ENCODE measurements at places on chromosomes 13 and 19.
A peak's percentile ranks its signal among the peaks of the same experiment; 100 is the strongest.

- DNase-seq = no peak
Measured at GRCh38 chr13:106291006-106291405, 244.5 kb downstream of the EFNB2 start.

DNA sequence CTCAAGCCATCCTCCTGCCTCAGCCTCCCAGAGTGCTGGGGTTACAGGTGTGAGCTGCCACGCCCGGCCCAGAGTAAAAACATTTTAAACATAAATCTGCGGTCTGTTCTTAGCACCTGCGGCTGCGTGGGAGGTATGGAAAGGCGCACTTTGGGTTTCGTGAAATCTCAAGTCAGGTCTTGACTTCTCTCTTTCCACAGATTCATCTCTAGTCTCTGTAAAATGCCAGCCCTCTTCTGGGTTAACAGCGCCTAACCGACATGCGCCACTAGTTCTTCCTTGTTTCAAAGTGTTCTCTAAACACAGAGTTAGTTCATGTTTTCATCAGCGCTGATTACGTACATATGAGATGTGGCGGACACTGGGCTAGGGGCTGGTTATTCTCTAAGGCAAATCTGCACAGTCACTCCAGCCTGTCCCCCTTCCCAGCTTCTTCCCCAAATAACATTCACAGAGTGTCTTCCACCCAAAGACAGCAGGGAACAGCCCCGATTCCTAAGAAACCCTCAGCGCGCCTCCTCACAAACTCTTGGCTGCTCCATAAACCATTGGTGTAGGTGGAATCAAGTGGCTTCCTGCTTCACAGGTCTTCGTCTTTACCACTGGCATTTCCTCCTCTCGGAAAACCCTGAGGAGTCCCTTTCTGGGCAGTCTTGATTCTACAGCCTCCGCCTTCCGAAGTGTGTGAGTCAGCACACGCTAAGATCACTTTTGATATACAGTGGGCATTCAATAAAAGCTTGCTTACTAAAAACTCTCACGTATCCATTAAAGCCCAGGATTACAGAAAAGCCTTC lies 1.4 kb downstream of the PARP4 start:
- DNase-seq = peak; percentile 7

DNA sequence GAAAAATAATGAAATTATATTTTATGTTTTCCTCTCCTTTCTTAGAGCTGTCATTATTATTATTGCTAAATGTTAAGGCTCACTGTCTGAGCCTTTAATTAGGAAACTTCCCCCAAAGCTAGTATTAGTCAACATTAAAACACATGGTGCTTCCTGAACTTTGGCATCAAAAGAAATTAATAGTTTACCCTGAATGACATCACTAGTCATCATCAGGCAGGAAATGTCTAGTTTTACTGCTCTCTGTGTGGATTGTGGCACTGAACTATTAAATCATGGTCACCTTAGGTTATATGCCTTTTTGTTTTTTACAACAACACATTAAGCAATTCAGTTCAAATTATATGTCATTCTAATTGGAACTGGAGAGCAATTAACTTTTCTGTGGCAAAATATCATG lies 595.5 kb downstream of the SLITRK1 start:
- no peak for DNase-seq

- no peak for DNase-seq
Measured at GRCh38 chr19:14580623-14581237, 2.2 kb upstream of the CLEC17A start.

DNA sequence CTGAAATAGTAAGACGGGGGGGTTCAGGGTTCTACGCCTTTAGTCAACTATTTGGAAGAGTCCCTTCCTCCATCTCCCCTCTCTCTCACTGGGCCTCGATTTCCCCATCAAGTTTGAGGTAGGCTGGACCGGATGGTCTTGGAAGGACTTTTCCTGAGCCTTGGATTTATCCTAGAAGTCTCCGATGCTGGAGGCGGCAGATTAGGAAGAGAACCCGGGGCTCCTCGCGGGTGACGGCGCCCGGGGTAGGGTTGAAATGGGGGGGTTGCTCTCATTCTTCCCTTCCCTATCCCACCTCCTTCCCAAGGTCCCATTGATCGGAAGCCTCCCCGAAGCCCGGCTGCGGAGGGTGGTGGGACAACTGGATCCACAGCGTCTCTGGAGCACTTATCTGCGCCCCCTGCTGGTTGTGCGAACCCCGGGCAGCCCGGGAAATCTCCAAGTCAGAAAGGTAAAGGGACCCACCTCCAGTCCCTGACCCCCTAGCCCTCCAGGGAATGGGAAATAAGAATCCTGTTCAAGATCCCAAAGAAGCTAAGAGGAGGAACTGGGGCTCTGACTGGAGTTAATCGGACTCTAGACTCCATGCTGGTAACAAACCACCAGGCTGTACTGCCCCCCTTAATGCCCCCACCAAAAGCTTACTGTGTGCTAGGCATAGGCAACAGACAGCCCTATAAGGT lies 781 bp downstream of the QPCTL start:
- DNase-seq = peak; percentile 48

DNA sequence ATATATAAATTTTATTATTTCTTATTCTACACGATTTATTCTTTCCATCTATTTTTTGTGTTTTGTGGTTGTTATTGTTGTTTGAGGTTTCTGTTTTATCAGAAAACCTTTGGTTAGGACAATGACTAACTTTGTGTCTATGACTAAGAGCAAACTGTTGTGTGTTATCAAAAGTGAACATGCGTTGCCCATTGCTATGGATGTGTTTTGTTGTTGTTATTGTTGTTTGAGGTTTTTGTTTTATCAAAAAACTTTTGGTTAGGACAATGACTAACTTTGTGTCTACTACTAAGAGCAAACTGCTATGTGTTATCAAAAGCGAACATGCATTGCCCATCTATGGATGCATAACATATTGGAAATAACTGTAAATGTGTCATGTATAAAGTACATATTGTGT lies 692.3 kb downstream of the SLITRK1 start:
- DNase-seq = no peak

GRCh38 chr13:71079638-71080037 lies 787.4 kb downstream of the DACH1 start:
- DNase-seq = no peak

- no peak for DNase-seq
Measured at GRCh38 chr19:38974624-38975213, 823 bp downstream of the FBXO17 start.

DNA sequence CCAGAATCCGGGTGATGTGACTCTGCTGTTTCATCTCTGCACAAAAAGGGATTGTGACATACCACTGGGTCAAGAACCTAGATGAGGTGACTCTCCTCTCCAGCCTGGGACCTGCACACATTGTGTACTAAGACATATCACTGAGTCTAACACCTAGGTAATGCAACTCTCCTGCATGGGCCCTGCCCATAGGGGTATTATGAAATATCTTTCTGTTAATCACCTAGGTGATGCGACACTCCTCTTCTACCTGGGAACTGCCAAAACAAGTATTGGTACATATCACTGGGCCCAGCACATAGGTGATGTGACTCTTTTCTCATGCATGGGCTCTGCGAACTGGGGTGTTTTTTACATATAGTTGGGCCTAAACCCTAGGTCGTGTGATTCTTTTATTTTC lies 35.5 kb upstream of the ZNF254 start:
- DNase-seq = no peak

GRCh38 chr13:19597523-19597922 lies 35.9 kb upstream of the MPHOSPH8 start:
- no peak for DNase-seq

DNA sequence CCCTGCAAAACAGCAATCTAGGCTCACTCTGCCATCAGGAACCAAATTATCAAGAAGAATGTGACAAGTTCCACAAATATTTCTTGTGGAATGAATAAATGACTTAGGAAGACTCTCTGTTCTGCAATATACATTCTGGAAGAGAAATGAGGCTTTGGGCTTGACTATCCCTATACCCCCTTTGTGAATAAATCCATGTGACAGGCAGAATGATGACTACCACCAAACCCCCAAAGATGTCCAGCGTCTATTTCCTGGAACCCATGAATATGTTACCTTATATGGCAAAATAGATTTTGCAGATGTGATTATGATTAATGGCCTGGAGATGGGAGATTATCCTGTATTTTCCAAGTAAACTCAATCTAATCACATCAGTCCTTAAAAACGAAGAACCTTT lies 139.3 kb downstream of the ENOX1 start:
- no peak for DNase-seq

GRCh38 chr13:23966691-23967615 lies 69.7 kb upstream of the C1QTNF9B start:
- DNase-seq = no peak

DNA sequence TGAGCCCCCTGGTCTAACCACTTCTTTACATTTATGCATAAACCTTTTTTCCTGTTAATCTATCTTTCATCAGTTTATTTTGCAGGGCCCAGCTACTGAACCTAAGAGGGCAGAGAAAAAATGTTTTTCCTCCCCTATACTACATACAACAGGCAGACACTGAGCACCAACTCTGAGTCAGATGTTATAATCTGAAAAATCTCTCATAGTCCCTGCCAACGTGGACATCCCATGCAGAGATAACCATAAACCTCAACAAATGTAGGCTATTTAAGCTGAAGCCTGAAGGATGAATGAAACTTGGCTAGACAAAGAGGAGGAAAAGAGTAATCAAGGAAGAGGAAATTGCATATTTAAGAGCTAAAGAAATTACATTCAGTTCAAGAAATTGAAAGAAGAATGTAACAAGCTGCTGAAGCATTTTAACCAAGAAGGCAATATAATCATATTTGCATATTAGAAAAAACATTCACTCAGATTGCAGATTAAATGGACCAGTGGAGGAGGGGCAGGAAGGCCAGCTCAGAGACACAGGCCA lies 2.6 kb downstream of the NEK3 start:
- no peak for DNase-seq

DNA sequence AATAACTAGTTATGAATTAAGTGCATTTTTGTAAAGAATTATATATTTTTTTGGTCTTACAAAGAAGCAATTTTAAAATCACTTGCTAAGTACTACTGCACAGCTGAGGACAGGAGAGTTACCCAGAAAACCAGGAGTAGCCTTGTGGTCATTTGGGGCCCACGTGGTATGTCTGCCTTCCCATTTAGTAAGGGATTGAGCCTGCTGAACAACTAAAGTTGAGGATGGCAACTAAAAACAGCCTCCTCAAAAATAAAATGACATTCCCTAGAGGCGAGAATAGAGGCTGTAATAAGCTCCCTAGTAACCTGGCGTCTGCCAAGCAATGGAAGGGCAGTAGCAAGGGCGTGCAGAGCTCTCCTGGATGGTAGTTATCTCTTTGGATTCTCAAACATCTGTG lies 36.3 kb downstream of the DOCK9 start:
- DNase-seq = no peak

- no peak for DNase-seq
Measured at GRCh38 chr19:4870025-4870700, 2.7 kb upstream of the PLIN3 start.

DNA sequence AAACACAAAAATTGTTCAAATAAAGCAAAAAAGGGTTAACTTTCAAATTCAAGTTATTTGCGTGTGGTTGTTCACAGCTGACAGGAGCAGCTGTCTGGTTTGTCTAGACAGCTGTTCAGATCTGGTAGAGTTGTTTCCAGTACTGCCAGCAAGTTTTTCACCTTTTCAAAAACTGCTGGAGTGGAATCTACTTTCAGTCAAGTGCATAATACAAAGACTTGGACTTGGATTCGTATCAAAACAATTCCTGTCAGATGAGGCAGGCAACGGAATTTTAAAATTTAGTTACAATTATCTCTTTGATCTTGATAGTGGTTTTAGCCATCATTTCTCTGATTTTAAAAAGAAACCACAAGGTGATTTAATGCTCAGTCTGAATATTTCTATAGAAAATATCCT lies 51.7 kb upstream of the EEF1AKMT1 start:
- DNase-seq = no peak

GRCh38 chr13:66214467-66214866 lies 1015.7 kb downstream of the PCDH9 start:
- DNase-seq = no peak

DNA sequence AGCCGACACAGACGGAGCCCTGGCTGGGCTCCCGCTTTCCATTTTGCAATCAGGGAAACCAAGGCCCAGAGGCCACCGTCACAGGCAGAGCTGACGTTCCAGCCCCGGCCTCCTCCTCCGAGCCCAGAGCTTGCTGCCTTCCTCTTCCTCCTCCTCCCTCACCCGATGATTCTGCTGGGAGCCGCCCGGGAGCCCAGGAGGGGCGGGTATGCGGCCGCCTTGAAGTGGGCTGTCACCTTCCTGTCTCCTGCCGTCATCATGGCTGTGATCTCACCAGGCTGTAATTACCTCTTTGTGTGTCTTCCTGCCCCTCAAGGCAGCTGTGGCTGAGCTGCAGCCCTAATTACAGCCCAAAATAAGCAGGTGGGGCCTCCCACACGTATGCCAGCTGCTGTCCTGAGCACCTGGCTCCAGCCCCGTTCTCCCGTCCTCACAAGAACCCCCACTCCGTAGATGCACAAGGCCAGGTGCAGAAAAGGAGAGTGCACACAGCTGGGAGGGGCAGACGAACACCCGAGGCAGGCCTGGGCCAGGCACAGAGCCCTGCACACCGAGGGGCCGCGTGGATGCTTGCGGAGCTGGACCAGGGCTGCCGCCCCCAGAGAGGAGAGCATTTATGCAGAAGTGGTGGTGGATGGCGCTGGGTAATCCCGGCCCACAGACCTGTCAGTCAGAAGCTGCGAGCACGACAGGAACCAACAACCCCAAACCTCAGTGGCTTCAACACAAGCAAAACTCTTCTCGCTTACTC lies 4.0 kb downstream of the TPGS1 start:
- DNase-seq = peak; percentile 61

DNA sequence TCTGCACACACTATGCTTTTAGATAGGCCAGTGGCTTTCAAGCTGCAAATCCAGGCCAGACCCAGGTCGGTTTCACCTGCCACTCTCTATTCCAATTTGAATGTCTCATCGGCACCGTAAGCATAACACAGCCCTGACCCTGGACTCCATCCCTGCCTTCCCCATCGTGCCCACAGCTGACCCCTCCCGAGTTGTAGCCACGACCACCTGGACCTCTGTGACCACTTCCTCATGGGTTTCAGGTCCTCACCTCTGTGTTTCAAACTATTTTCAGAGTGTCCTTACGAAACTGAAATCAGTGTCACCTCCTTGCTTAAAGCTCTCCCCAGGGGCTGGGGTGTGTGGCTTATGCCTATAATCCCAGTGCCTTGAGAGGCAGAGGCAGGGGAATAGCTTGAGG lies 9.0 kb upstream of the HSH2D start:
- no peak for DNase-seq
